ENCODE measurements at places on chromosomes 2 and 18.

DNA sequence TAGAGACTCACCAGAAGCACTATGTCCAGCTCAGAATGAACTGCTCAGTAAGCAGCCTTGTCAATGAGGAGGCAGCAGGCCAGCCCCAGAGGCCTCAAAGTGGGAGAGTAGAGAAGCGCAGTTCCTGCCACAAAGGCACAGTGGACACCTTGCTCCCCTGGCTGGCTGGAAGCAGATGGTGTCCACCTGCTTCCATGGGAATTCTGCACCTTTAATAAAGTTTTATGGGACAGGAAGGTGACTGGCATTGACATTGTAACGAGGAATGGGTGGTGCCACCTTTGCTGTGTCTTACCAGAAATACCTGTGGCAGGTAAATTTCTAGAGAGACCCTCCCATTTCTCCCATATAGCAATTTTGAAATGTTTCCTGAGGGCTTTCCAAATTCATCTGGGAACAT lies 6.7 kb upstream of the IL1B start:
- DNase-seq, result no peak

DNA sequence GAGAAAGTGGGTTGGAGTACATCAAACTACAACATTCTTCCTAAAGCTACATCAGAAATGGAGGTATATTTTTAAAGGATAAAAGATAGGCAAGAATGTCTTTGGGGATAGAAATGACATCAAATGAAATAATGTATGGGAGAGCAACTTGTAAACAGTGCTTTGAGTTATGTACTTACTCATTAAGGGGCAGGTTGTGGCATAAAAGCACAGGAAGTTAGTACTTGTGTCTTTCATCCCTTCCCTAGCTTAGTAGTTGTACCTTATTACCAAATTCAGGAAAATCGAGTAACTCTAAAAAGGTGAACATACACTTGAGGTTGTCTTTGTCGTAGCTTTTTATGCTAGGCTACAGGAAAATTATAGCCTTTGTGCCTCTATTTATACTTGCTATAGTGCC lies 28.9 kb downstream of the PPP1CB start:
- DNase-seq, result no peak

- no peak for DNase-seq
These were observed 37.1 kb upstream of the SMAD7 start for GRCh38 chr18:48987821-48988220.

DNA sequence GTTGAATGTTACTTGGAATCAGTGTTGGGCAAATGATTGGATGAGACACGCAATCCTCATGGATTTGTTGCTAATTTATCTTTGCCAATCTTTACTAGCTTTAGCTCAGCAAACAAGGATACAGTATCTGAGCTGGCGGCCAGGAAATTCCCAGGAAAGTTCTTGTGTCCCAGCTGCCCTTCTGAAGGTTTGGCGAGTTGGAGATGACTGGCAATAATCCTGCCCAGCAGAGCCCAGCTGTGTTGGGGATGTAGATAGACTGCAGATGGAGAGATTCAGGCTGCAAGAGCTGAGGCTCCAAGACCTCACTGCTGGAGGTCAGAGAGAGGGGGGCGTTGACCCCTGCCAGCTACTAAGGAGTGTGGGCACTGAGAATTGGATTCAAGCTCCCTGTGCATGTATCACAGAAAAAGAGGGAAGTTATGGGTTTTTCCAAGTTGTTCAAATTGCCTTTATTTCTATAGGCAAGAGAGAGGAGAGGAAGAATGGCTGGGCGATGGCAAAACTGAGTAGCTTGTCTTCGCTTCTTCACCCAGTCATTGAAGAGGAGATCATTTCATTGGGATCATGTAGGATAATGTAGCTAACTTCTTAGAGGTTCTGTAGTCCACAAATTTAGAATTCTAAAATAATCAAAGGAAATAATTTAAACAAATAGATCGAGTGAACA lies 506.8 kb upstream of the LRATD1 start:
- DNase-seq, result no peak

DNA sequence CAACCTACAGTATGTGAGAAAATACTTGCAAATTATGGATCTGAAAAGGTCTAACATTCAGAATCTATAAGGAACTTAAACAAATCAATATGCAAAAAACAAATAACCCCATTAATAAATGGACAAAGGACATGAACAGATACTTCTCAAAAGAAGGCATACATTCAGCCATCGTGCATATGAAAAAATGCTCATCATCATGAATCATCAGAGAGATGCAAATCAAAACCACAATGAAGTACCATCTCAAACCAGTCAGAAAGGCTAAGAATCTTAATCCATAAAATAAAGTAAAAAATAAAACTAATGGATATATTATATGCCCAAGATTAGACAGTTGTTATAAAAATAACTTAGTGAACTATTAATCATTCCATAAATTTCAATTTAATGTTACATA lies 154.0 kb downstream of the CALCRL start:
- DNase-seq, result no peak

DNA sequence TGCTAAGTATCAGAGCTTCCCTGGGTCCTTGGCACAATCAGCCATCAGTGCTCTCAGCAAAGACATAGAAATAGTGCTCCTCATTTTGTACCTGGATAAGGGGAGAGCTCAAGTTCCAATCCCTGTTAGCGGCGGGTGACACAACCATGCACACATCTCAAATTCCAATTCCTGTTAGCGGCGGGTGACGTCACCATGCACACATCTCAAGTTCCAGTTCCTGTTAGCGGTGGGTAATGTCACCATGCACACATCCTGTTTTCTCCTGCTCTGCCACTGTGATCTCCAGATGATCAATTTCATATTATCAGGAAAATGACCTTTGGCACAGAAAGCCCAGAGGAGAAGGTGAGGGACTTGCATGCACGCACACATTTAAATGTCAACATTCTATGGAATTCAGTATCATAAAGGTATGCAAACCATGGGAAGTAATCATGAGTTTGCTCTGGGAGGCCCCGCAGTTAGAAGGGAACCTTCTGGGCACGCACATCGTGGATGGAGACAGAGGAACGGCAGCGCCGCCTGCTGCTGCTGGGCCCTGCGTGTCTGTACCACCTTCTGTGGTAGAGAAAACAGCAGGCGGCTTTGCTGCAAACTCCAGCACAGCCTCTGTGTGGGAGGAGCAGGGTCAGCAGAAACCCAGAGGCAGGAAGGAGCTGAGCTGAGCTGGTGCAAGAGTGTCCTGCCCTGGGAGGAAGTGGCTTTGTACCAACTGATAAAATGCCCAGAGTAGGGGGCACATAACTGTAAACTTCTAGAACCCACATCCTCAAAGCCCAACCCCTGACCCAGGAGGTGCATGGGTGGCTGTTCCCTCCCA lies 77.8 kb downstream of the MBP start:
- DNase-seq, result peak; percentile 84

- no peak for DNase-seq
These were observed 545 bp downstream of the GTF3C2 start for GRCh38 chr2:27356056-27356381.

DNA sequence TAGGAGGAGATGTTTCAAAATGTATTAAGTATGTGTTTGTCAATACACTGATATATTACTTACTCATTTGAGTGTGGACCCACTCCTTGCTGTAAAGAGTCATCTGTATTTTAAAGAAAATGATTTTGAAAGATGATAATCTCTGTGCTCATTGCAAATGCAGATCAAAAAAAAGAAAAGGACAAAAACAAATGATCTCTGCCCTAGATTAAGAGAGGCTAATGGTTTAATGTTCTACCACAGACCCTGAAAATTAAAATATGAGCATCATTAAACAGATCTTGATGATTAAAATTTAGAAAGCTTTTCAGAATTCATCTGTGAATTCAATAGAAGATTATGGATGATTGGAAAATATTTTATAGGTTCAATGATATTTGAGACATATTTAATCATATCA lies 136.5 kb downstream of the CNTNAP5 start:
- DNase-seq, result no peak

DNA sequence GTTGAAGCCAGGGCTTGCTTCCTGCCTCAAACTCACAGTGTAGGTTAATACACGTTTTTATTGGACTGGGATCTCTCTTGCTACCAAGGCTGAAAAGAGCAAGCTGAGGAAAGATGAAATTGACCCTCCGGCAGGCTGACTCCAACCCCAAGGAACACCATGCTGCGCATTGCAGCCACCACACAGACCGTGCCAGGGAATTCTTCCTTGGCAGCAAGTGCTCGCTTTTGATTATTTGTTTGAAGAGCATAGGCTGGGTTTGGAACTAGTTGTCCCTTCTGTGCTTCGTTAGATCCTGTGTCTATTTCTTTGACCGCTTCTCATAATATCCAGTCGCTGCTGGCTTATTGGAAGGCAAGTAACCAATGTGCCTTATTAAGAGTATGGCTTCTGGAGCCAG lies 34.4 kb upstream of the DARS1 start:
- no peak for DNase-seq

DNA sequence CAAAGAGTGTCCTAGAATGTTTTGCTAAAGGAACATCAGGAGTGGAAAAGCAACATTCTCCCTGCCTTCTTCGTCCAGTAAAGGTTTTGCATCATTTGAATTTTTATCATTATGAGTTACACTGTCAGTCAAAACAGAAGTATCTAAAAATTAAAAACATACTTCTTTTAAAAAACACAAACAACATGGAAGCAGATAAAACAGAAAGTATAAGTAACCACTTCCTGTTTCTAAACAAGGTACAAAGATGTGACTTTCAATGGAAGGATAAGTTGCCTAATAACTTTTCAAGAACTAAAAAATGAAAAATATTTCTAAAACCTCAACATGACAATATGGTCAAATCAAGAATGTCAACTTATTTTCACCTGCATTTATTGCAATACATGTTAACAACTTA lies 158.2 kb downstream of the STK39 start:
- DNase-seq, result no peak

DNA sequence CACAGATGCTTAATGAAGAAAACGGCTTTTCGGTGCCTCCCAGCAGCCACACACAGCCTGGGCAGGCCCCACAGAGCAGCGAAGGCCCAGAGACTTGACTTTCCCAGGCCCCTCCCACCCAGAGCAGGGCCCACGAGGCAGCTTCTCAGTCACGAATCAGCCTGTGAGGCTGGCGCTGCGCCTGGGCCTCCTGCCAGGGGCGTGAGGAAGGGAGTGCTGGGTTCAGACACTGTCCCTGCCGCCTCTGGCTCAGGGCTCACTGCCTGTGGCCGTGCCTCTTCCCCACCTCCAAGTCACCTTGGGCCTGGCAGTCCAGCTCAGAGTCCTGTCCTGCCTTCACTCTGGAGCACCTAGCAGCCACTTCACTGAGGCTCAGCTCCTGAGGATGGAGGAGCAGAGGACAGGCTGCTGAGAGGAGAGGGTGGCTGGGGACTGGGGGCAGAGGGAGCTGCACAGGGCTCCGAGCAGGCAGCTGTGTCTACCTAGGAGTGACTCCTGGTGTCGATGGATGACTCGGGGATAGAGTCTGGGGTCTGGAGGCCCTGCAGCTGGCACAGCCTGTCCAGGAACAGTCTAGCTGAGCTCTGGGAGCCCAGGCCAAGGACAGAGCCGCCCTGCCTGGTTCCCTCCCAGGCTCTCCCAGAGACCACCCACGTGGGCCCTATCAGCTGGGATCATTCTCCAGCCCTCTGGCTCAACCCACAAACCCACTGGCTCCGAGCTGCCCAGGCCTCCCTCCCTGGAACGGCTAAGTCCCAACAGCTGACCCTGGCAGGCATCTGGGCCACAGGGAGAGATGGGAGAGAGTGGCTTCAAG lies 36.4 kb upstream of the FOSL2 start:
- DNase-seq, result no peak

DNA sequence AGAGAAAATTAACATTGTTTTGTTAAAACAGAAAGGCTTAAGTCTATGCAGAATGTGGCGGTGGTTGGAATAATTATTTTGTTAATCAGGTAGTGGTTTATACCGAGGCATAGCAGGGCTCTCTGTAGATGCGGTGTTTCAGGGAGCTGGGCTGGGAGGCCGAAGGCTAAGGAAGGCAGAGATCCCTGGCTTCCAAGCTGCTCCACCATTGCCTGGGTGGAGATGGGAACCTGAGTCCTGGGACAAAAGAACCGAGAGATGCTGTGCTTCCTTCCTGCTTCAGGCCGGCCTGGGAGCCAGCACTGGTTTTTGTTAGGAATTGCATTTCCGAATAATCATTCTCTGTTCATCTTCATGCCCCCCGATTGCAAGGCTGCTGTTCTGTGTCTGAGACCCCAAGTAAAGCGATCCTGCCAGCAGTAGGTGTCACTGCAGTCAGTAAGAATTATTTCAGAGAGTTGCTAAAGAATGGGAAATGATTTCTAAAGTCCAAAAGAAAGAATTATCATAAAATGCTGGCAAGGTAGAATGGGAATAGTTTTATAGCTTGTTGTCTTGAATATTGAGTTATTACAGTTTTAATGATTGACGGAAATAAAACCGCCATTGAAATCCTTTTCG lies 824.9 kb downstream of the GALR1 start:
- DNase-seq, result no peak

DNA sequence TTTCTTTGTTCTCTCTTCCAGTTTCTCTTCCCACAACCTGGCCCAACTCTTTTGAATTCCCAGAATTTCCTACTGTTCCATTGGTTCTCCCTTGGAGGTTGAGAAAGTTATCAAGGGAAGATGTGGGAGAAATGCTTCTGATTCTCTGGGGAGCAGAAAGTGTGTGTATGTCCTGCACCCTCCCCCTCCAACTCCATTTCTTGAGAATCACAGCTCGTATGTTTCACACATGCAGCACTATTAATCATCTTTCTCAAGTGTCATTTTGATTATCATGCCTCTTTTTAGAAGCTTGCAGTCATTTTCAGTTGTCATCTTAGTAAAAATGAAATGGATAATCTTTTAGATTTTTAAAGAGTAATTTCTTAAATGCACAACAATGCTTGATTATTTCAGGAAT lies 296.8 kb upstream of the SLC39A10 start:
- no peak for DNase-seq

DNA sequence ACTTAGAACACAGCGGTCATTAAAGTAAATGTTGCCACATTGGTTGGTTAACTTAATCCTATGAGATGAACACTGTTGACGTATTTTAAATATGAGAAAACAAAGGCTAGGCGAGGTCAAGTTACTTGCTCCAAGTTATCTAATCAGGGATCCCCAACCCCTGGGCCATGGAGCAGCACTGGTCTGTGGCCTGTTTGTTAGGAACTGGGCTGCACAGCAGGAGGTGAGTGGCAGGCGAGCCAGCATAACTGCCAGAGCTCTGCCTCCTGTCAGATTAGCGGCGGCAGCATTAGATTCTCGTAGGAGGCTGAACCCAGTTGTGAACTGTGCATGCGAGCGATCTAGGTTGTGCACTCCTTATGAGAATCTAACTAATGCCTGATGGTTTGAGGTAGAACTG lies 878.9 kb downstream of the CPS1 start:
- no peak for DNase-seq

DNA sequence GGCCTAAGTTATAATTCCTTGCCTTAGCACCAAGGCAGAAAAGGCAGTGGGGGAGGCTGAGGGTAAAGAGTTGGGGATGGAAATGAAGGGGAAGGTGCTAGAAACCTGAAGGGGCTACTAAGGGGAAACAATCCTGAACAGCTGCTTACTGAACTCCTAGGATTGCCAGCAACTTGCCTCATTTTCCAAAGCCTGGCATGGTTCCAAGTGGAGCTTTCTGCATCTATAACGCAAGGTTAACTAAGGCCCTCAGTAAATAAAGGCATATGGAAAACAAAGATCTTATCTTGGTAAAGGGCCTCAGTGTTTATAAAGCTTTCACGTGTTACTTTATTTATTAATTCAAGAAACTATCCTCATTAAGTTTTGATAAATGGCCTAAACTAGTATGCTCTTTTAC lies 10.9 kb downstream of the MEP1B start:
- DNase-seq, result no peak

GRCh38 chr2:25301453-25302352 lies 40.0 kb downstream of the DNMT3A start:
- no peak for DNase-seq

GRCh38 chr18:31680831-31681568 lies 3.4 kb downstream of the B4GALT6 start:
- DNase-seq, result no peak

- DNase-seq, result no peak
These were observed 144.1 kb downstream of the CDC42EP3 start for GRCh38 chr2:37527361-37527760.
